CD4-positive, alpha-beta T cell (primary cell): ENCODE measurements at places on chromosomes 7 and 10.

DNA sequence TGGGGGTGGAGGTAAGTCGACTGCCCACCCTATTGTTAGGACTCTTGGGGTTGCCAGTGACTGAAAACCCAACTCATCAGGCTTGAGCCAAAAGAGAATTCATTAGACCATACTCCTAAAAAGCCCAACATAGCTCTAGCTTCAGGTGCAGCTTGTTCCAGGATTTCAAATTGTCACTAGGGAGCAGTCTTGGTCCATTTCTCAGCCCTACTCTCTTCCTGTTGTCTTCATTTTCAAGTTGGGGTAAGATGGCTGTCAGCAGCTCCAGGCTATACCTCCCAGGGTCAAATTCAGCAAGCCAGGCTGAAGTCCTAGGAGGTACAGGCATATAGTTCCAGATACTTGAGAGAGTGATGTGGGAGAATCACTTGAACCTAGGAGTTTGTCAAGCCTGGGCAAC lies 14.9 kb upstream of the COL13A1 start:
- no peaks in the 10 kb centered on the region for H3K36me3 ChIP-seq
- no peaks in the 10 kb centered on the region for H3K4me1 ChIP-seq
- H3K27ac ChIP-seq = no peak overlapping the region

DNA sequence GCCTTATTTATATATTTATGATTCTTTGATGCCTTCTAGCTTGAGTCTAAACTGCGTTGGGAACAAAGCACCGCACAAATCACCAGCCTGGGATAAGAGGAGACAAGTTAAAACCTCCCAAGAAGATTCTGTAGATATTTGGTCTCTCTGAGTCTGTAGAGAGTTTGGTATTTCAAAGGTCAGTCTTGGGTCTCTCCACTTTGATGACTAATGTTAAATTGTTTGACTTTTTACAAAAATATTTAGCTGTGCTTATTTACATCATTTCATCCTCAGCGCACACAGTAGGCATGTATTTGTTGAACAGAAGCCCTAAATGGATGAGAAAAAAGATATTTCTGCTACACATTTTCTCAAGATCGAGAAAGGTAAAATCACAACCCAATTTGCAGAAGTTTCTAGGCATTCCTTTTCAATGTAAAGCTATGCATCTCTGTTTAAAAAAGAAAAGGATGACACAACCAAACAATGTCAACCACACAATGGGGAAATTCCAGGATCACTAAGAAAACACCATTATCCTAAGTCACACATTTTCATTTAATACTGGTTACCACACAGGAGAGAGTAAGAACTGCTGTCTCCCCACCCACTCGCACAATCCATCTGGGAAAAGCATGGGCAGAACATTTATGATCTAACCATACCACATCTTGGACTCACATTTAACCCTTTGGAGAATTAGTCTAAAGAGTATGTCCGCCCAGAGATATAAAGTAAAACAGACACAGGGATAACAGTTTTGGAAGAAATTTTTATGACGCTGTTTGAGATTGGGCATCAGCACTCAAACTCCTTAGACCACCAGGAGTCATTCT lies 4.4 kb downstream of the CDK6 start:
- H3K36me3 ChIP-seq = no peaks in the 10 kb centered on the region
- DNase-seq = no peak
- peak overlapping the region; percentile 76 for H3K27ac ChIP-seq
- peaks cover 46% of the 10 kb centered on the region for H3K4me1 ChIP-seq

GRCh38 chr10:6108631-6109443 lies 20.0 kb downstream of the RBM17 start:
- no peak overlapping the region for H3K27ac ChIP-seq
- H3K4me1 ChIP-seq = peaks cover 19% of the 10 kb centered on the region
- peaks cover 82% of the 10 kb centered on the region for H3K36me3 ChIP-seq
- H3K27me3 ChIP-seq = no peaks in the 10 kb centered on the region
- no peak for DNase-seq
- H3K4me3 ChIP-seq = peak overlapping the region; percentile 9

DNA sequence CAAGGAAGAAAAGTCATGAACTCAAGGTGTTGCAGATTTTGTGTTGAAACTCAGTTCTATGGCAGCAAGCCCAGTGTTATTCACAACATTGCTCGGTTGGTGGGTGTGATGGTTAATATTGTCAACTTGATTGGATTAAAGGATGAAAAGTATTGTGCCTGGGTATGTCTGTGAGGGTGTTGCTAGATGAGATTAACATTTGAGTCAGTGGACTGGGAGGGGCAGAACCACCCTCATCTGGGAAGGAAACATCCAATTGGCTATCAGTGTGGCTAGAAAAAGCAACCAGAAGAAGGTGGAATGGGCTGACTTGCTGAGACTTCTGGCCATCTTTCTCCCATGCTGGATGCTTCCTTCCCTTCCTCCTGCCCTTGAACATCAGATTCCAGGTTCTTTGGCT lies 353.2 kb downstream of the ADRA2A start:
- DNase-seq = no peak
- H3K36me3 ChIP-seq = no peaks in the 10 kb centered on the region
- no peak overlapping the region for H3K4me3 ChIP-seq
- H3K4me1 ChIP-seq = no peaks in the 10 kb centered on the region

GRCh38 chr7:12436126-12436525 lies 32.5 kb upstream of the VWDE start:
- H3K27ac ChIP-seq = no peak overlapping the region
- no peak for DNase-seq
- no peaks in the 10 kb centered on the region for H3K36me3 ChIP-seq
- no peaks in the 10 kb centered on the region for H3K4me1 ChIP-seq
- peaks cover 5% of the 10 kb centered on the region for H3K27me3 ChIP-seq

DNA sequence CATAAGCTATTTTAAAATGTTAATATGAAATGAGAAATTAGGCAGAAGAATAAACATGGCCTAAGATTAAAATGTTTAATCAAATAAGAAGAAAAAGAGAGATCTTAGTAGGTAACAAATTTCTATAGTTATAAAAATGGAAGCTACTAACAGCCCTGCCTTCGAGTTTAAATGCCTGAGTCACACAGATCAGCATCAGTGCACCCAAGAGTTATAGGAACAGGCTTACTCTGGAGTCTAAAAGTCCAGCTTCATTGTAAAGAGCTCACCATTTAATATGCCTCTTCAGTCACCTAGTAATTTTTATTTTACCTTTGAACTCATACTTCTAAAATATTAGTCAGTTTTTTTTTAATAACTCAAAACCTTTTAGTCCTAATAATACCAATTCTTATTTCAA lies 52.6 kb downstream of the BRI3 start:
- no peak for DNase-seq
- no peak overlapping the region for H3K27ac ChIP-seq
- H3K4me1 ChIP-seq = no peaks in the 10 kb centered on the region
- no peaks in the 10 kb centered on the region for H3K36me3 ChIP-seq
- H3K27me3 ChIP-seq = no peaks in the 10 kb centered on the region

DNA sequence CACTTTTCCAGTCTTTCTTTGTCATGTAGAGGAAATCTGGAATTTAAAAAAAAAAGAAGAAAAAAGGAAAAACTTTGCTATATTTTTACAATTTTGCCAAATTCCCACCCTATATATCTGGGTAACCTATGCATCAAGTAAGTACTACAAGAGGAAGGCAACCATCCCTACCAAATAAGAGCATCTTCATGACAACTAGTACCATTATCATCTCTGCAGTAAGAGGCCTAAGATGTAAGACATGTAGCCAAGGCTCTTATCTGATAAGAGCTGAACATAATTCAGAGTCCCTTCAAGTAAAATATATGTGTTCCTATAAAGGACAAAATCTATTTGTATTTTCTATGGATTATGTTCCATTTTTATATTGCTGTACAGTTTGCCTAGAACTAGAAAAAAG lies 3.5 kb downstream of the THAP5 start:
- H3K4me1 ChIP-seq = peaks cover 12% of the 10 kb centered on the region
- DNase-seq = no peak
- H3K4me3 ChIP-seq = no peak overlapping the region

GRCh38 chr10:71378336-71379117 lies 18.2 kb upstream of the CDH23 start:
- no peak for DNase-seq
- no peak overlapping the region for H3K27ac ChIP-seq
- H3K27me3 ChIP-seq = no peaks in the 10 kb centered on the region
- no peak overlapping the region for H3K4me3 ChIP-seq
- peaks cover 11% of the 10 kb centered on the region for H3K4me1 ChIP-seq
- H3K36me3 ChIP-seq = no peaks in the 10 kb centered on the region
